ENCODE measurements at places on chromosomes 5 and 9. TPM values are rescaled to one million over a fixed set of nuclear protein-coding genes. Genes with fewer than 3 reads are reported as not detected.

C5orf46 gene
- polyA plus RNA-seq, result not detected

ANKRD55 gene
- 0.28 TPM for polyA plus RNA-seq

HINT1 gene
- 223 TPM for polyA plus RNA-seq

LTC4S gene
- polyA plus RNA-seq, result 0.69 TPM

ORM2 gene
- polyA plus RNA-seq, result not detected

MCTP1 gene
- 12.8 TPM for polyA plus RNA-seq

KCNV2 gene
- not detected for polyA plus RNA-seq

All from CD14-positive monocyte (primary cell).